ENCODE measurements at places on chromosomes 16 and 17. TPM values are rescaled to one million over a fixed set of nuclear protein-coding genes. Genes with fewer than 3 reads are reported as not detected.

The NXPH3 gene
- 2.7 TPM for total RNA-seq

- no peaks in the 10 kb centered on the region for H3K4me1 ChIP-seq
- H3K4me3 ChIP-seq: peak overlapping the region; percentile 72
- peak; percentile 86 for DNase-seq
- H3K27me3 ChIP-seq: peaks cover 26% of the 10 kb centered on the region
Measured at GRCh38 chr17:38428643-38429371, 543 bp downstream of the ARHGAP23 start.

- H3K36me3 ChIP-seq: no peaks in the 10 kb centered on the region
- no peak overlapping the region for H3K4me3 ChIP-seq
- no peaks in the 10 kb centered on the region for H3K4me1 ChIP-seq
- peaks cover 5% of the 10 kb centered on the region for H3K27me3 ChIP-seq
Measured at GRCh38 chr16:66263168-66263972, 103.1 kb upstream of the CDH5 start.

The AGRP gene
- not detected for total RNA-seq

The FOXL1 gene
- not detected for total RNA-seq

DNA sequence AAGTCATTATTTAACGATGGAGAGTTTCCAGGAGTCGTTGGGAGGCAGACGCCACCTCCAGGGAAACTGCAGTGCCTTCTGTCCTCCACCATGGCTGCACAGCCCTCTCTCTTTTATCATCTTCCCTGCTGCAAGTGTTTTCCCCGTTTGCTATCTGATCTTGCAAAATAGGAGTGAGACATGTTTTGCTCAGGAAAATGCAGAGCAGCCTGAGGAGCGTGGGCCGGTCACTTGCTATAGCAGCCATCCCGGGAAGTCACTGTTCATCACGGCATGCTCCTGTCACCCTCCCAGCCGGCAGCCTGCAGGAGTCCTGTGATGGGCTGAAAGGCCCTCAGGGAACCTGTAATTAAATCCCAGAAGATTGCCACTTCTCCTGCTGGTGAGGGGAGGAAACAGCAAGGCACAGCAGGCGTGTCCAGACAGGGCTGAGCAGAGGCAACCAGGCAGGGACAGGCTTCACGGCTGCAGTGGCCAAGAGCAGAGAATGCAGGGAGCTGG, 143.1 kb downstream of the GSG1L start:
- DNase-seq: peak; percentile 91
- no peaks in the 10 kb centered on the region for H3K4me1 ChIP-seq
